ENCODE measurements at places on chromosomes 2 and 18.
A peak's percentile ranks its signal among the peaks of the same experiment; 100 is the strongest.

DNA sequence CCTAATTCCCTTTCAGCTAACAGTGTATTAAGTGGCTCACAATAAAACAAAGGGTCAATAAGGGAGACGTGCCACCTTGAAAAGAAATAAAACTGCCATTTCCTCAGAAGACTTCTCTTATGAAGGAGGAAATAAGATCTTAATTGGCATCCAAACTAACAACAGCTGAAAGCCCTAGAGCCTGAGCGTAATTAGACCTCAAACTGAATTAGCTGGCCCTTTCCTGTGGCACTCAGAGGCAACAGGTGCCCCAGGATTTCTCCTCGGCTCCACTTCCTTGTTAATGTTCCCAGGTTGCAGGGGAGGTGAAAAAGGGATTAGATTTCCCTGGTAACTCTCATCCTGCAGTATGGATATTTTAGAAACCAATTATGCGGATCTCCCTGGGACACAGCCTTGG lies 804.3 kb downstream of the DCDC2C start:
- peak; percentile 13 for DNase-seq
- no peak overlapping the region for H3K4me3 ChIP-seq
- H3K27ac ChIP-seq: no peak overlapping the region
- H3K4me1 ChIP-seq: peaks cover 16% of the 10 kb centered on the region

DNA sequence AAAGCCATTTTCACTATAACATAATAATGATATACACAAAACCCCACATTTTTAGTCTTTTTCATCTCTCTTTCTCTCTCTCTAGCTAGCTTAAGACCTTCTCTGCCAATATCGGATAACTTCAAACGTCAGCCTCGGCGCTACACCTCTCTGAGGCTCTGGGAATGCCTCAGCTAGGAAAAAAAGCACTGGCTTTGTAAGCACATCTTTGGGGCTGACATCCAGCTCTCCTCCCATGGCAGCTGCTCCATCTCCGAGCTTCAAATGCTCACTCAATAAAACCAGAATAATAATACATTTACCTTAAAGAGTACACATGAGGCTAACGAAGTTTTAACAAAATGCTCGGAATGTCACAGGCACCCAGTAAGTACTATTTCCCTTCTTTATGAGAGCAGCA lies 10.8 kb downstream of the RNU4ATAC start:
- H3K27ac ChIP-seq: no peak overlapping the region
- no peak for DNase-seq
- H3K27me3 ChIP-seq: no peaks in the 10 kb centered on the region
- no peaks in the 10 kb centered on the region for H3K36me3 ChIP-seq

DNA sequence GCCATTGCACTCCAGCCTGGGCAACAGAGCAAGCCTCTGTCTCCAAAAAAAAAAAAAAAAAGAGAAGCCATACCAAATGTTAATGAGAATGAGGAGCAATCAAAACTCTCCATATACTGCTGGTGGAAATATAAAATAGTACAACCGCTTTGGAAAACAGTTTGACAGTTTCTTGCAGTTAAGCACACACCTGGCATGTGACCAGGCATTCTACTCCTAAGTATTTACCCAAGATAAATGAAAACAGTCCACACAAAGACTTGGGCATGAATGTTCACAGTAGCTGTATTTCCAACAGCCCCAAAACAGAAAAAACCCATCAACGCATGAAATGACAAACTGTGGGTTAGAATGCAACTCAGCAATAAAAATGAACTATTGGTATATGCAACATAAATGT lies 76.0 kb upstream of the ST8SIA5 start:
- H3K36me3 ChIP-seq: peaks cover 4% of the 10 kb centered on the region
- H3K4me3 ChIP-seq: no peak overlapping the region
- no peaks in the 10 kb centered on the region for H3K4me1 ChIP-seq
- no peaks in the 10 kb centered on the region for H3K27me3 ChIP-seq

DNA sequence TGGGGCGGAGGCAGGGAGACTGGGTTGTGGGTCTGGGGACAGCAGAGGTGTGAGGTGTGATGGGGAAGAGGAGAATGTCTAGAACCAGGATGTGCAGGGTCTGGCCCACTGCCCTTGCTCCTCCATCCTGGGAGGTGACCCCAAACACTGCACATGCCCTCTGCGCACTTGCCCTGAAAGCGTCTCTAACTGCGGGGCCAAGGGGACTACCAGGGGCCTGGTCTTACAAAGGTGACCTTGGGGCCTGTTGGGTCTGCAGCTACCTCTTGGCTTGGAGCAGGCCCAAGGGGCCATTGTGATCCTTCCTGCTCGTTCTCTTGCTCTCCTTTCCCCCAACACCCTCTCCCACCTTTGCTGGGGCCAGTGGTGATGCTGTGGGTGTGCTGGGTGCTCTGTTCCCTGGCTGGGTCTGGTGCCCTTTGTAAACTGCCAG lies 48.0 kb upstream of the FAHD2A start:
- H3K36me3 ChIP-seq: no peaks in the 10 kb centered on the region
- H3K27me3 ChIP-seq: peaks cover 23% of the 10 kb centered on the region
- H3K27ac ChIP-seq: no peak overlapping the region

GRCh38 chr2:171706152-171706803 lies 19.0 kb downstream of the DYNC1I2 start:
- no peaks in the 10 kb centered on the region for H3K4me1 ChIP-seq
- H3K27ac ChIP-seq: no peak overlapping the region
- no peaks in the 10 kb centered on the region for H3K36me3 ChIP-seq
- no peak overlapping the region for H3K4me3 ChIP-seq
- peak; percentile 9 for DNase-seq

GRCh38 chr2:6909431-6910385 lies 7.5 kb upstream of the RNF144A start:
- no peaks in the 10 kb centered on the region for H3K4me1 ChIP-seq
- H3K27ac ChIP-seq: no peak overlapping the region
- no peaks in the 10 kb centered on the region for H3K36me3 ChIP-seq

GRCh38 chr2:9394816-9395215 lies 28.5 kb downstream of the ITGB1BP1 start:
- no peaks in the 10 kb centered on the region for H3K27me3 ChIP-seq
- DNase-seq: no peak
- no peak overlapping the region for H3K4me3 ChIP-seq
- no peaks in the 10 kb centered on the region for H3K36me3 ChIP-seq

DNA sequence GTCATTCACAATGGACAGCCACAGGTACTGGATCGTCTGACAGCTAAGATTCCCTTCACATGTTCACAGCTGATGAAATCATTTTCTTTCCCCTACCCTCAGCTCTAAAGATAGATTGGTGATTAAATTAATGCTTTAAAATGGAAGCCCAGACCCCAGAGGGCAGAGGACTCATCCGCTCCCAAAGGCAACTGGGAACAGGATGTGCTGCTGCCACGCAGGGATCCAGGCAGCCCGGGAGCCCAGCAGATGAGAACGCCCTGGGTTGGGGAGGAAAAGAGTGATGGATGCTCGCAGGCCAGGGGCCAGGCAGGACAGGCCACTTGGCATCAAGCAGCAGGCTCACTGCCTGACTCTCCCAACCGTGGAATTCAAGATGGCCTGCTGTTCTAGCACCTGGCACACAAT lies 41.3 kb downstream of the HDHD2 start:
- peak; percentile 25 for DNase-seq
- H3K4me1 ChIP-seq: peaks cover 72% of the 10 kb centered on the region
- peak overlapping the region; percentile 78 for H3K27ac ChIP-seq
- H3K36me3 ChIP-seq: peaks cover 6% of the 10 kb centered on the region
- H3K4me3 ChIP-seq: no peak overlapping the region

GRCh38 chr2:134406736-134407135 lies 152.9 kb downstream of the MGAT5 start:
- no peak for DNase-seq
- H3K4me3 ChIP-seq: no peak overlapping the region
- peaks cover 7% of the 10 kb centered on the region for H3K4me1 ChIP-seq
- H3K36me3 ChIP-seq: no peaks in the 10 kb centered on the region
- no peaks in the 10 kb centered on the region for H3K27me3 ChIP-seq

- H3K4me1 ChIP-seq: peaks cover 20% of the 10 kb centered on the region
- H3K36me3 ChIP-seq: no peaks in the 10 kb centered on the region
- no peak overlapping the region for H3K27ac ChIP-seq
- DNase-seq: no peak
Measured at GRCh38 chr2:231182513-231182899, 15.9 kb upstream of the ARMC9 start.

DNA sequence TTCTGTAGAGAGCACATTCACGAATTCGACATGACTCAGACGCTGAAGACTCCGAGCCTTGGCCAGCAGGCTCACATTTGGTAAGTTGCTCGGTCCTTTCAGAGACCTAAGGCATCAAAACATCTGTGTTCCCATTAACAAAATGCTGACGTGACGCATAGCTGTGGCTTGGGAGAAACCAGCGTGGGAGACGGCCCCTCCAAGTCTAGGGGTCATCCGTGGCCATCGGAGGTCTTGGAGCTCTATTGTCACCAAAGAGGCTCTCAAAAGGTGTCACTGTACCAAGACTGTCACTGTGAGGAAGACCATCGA lies 14.9 kb downstream of the FBLN7 start:
- H3K27me3 ChIP-seq: no peaks in the 10 kb centered on the region
- no peak overlapping the region for H3K4me3 ChIP-seq
- H3K4me1 ChIP-seq: peaks cover 16% of the 10 kb centered on the region
- no peak for DNase-seq
- no peak overlapping the region for H3K27ac ChIP-seq

- H3K27ac ChIP-seq: no peak overlapping the region
- no peaks in the 10 kb centered on the region for H3K4me1 ChIP-seq
- H3K27me3 ChIP-seq: no peaks in the 10 kb centered on the region
- DNase-seq: no peak
Measured at GRCh38 chr2:159243529-159243928, 43.0 kb downstream of the WDSUB1 start.

GRCh38 chr2:176931588-176932563 lies 280.7 kb upstream of the HNRNPA3 start:
- no peak overlapping the region for H3K4me3 ChIP-seq
- no peaks in the 10 kb centered on the region for H3K27me3 ChIP-seq
- no peaks in the 10 kb centered on the region for H3K36me3 ChIP-seq
- H3K4me1 ChIP-seq: no peaks in the 10 kb centered on the region
- H3K27ac ChIP-seq: no peak overlapping the region

DNA sequence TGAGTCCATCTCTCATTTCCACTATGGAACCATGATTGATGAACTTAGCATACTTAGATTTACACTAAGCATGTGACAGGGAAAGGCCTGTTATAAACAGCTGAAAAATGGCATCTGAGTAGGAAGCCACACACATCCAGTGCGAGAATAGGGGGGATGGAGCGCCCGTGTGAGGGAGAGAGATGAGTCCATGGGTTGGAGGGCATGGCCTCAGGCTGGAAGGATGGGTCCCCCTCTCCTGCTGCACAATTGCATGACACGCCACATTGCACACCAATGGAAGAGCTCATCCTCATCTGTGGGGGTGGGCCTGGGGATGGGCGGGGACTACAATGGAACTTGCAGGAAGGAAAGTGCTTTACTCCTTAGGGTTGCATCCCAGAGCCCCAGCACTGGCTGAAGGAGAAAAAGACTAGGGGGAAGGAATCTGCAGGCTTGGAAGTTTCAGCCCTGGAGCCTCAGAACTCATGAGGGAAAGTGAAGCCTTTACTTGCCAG lies 46.4 kb upstream of the CXCR4 start:
- no peaks in the 10 kb centered on the region for H3K27me3 ChIP-seq
- no peaks in the 10 kb centered on the region for H3K36me3 ChIP-seq
- DNase-seq: peak; percentile 79
- H3K4me1 ChIP-seq: peaks cover 28% of the 10 kb centered on the region
- peak overlapping the region; percentile 89 for H3K27ac ChIP-seq

- no peak for DNase-seq
- H3K27me3 ChIP-seq: peaks cover 8% of the 10 kb centered on the region
- no peak overlapping the region for H3K27ac ChIP-seq
- H3K4me3 ChIP-seq: no peak overlapping the region
- no peaks in the 10 kb centered on the region for H3K36me3 ChIP-seq
Measured at GRCh38 chr2:240235811-240236210, 95.4 kb upstream of the OTOS start.

GRCh38 chr18:9103376-9103873 lies 926 bp downstream of the NDUFV2 start:
- peak overlapping the region; percentile 84 for H3K27ac ChIP-seq
- H3K4me3 ChIP-seq: peak overlapping the region; percentile 75
- peaks cover 54% of the 10 kb centered on the region for H3K4me1 ChIP-seq
- no peaks in the 10 kb centered on the region for H3K36me3 ChIP-seq
- no peaks in the 10 kb centered on the region for H3K27me3 ChIP-seq

GRCh38 chr2:206253125-206253776 lies 21.2 kb upstream of the ZDBF2 start:
- no peak overlapping the region for H3K27ac ChIP-seq
- peak overlapping the region; percentile 10 for H3K4me3 ChIP-seq
- no peaks in the 10 kb centered on the region for H3K36me3 ChIP-seq
- H3K27me3 ChIP-seq: peaks cover 89% of the 10 kb centered on the region

DNA sequence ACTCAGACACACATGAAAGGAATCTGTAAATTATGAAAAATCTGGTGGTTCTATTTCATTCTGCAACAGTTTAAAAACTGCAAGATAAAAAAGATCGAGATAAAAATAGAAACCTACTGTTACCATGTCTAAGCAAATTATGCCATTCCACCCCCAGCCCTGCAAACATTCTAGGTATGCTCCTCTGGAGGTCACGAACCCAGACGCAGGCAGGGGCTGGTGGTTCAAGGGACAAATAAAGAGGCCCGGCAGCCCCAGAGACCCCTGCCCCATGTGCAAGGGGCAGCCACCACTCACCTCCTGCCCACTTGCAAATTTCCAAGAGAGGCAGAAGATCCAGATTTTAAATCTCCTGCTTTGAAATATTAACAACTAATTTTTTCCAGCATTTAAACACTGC lies 210.5 kb downstream of the ANAPC1 start:
- no peak for DNase-seq
- H3K4me1 ChIP-seq: peaks cover 5% of the 10 kb centered on the region
- no peaks in the 10 kb centered on the region for H3K36me3 ChIP-seq
- no peaks in the 10 kb centered on the region for H3K27me3 ChIP-seq
- H3K4me3 ChIP-seq: no peak overlapping the region
